Esophagus mucosa (tissue), 1 donor: ENCODE measurements at places on chromosomes 1 and 21.

DNA sequence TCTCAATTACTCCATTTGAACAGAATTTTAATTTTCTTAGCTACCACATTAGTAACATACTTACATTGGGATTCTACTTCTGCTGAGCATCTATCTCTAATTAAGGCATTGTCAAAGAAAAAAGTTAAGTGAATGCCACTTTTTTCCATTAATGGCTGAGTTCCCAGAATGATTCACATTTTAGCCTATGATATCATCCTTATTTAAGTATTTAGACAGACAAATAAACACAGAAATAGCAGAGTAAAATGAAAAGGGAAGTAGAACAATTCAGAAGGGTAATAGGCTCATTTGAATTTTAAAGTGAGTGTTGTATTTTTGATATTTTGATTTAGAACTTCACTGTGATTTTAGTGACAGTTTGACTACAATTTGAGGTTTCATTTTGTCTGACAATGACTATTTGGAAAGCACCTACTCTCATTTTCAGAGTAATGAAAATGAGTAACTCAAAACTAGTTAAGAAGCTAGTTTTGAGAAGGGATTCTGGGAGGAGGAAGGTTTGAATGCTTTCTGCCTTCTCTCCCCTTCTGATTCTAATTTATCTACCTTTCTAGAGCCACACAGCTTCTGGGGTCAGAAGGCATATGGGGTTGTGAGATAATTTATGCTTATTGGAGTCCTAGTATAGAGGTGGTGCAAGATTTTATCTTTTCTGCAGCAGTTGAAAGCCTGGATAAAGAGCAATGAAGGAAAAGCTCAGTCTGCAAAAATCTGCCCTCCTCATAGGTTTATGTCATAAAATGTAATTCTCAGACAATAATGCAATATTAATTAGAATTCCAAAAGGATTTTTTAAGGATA lies 15.5 kb downstream of the LYPLAL1 start:
- no peak for ATAC-seq

DNA sequence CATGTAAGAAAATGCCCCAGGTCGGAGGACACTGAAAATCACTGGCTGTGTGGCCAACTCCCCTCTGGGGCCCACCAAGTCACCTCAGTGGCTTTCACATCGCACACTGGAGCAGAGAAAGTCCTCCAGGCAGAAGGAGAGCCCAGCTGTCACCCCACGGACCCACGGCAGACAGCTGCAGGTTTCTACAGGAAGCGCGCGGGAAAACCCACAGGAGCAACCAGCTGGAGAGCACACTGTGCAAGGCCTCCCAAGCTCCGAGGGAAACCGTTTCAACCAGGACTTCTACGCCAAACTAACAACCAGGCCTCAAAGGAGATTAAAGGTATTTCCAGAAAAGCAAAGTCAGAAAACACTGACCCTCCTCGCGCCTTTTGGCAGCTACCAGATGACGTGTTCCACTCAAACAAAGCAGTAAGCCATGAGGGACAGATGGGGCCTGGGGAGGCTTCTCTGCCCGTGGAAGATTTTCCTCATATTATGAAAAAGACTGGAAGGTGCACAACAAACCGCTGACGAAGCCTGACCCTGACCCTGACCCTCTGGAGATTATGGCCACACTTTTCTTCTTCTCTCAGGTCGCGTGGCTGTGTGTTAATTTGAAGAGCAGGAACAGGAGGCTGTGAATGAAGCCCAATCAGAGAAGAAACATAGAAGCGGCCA lies 21.0 kb downstream of the WDR4 start:
- no peak for ATAC-seq

DNA sequence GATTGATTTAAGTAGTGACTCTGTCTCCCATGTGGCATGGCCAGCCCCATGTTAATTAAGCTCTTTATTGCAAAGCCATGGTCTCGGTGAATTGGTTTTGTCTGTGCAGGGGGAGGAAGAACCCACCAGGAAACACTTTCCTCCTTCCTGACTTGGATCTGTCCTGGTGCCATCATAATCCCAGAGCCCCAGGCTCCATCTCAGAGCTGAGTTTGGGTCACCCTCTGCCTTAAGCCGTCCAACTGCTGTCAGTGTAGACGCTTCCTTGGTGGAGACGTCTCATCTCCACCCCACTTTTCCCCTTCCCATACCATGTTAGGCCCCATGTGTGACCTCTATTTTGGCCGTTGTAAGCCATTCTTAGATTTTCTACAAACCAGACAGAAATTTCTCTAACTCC lies 36.0 kb upstream of the COL6A2 start:
- ATAC-seq: no peak

GRCh38 chr1:116375887-116376728 lies 3.1 kb downstream of the ATP1A1 start:
- peak; percentile 71 for ATAC-seq

DNA sequence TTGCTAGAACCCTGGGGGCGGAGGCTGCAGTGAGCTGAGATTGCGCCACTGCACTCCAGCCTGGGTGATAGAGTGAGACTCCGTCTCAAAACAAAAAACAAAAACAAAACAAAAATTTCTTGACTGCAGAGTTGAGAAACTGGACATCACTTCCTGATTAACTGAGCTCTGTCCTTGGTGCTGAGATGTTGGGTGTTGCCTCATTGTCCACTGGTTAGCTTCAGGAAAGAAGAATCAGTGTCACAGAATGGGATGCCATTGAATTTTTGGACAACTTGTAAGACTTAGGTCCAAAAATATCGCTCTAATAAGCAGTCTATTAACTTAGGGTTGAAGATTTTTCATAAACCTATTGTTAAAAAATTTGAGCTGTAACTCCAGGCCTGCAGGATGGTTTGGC lies 23.8 kb upstream of the KCNA10 start:
- ATAC-seq: no peak

DNA sequence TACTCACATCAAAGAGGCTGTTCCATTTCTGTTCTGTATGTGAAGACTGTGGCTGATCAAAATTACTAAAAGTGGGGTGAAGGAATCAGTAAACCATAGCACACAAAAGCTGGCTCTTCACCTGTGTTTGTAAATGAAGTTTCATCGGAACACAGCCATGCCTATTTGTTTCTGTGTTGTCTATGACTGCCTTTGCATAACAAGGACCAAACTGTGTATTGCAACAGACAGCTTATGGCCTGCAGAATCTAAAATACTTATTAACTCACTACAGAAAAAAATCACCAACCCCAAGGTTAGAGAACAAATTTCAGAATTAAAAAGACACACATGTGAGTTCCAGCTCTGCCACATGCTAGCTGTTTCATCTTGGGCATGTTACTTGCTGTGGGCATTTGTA lies 163.9 kb downstream of the LYPLAL1 start:
- no peak for ATAC-seq

GRCh38 chr21:45820171-45821091 lies 161.1 kb upstream of the COL6A1 start:
- peak; percentile 79 for ATAC-seq

DNA sequence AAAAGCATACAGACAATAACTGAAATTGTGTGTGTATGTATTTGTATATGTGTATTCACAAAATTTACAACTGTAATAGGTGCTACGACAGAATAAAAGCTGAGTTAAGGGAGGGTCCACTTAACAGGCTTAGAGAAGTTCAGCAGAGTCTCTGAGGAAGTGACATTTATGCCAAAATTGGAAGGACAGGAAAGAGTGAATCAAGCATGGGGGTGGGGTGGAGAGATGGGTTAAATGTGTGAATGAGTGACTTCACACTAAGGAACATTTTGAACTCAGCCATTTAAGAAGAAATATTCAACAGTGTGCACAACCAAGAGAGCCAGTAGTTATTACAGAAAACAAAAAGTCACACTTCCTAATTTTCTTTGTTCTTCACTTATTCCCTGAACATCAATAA lies 53.8 kb upstream of the RGS1 start:
- ATAC-seq: no peak

- ATAC-seq: no peak
These were observed 7.9 kb upstream of the PTBP2 start for GRCh38 chr1:96713649-96714048.

DNA sequence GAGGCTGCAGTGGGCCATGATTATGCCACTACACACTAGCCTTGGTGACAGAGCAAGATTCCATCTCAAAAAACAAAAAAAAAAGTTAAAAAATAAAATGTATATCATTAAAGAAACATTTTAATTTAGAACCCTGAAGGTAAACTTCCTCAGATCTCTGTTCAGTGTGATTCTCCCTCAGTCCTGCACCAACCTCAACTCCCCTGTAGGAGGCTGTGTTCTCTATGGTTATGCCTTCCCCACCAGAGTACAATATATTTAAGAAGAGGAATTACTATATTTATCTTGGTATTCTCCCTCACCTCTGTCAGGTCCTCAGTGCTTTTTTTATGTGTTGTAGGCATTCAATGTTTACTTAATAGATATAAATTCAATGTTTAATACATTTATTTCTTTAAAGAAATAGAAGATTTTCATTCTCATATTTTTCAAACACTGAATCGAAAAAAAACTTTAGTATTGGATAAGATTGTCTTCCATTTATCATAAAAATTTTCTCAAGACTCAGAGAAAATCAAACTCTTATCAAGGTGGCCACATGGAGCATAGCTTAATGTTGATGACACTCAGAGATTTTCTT lies 4.8 kb upstream of the LRRC8B start:
- ATAC-seq: peak; percentile 50

- ATAC-seq: no peak
These were observed 15.7 kb downstream of the FHAD1 start for GRCh38 chr1:15262706-15263105.

GRCh38 chr1:109216662-109217061 lies 2.9 kb downstream of the SARS1 start:
- ATAC-seq: no peak

DNA sequence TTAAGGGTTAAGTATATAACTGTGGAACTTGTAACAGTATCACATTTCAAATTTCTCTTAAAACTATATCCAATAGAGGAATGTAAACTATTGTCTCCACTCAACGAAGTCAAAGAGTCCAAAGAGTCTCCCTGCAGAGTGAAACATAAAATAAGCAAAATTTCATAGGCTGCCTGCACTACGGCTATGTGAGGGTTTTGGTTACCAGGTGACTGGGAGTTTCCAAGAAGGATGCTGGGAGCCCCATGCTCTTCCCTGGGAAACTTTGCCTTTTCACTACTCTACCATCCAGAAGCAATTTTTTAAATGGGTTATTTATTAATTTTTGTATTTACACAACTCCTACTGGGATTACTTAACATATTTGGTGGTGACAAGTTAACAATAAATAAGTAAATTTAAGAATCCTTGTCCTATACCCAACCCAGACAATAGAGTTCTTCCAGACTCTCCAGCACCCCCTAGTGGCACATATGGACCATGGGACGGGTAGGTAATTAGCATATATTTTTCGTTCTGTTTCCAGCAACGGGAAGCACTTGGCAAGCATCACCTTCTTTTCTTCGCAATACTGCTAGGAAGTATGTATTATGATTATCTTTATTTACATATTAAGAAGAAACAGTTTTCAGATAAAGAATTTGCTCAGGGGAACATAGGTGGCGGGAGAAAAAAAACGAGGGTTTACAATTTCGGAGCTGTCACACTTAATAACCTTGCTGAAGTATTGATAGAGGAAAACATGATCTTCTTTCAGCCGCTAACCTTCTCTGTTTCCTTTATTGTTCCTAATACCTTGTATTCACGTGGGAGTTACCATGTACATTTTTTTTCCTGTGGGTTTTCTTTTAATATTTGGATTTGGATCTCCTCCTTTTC lies 3.5 kb downstream of the FMO2 start:
- ATAC-seq: peak; percentile 83

DNA sequence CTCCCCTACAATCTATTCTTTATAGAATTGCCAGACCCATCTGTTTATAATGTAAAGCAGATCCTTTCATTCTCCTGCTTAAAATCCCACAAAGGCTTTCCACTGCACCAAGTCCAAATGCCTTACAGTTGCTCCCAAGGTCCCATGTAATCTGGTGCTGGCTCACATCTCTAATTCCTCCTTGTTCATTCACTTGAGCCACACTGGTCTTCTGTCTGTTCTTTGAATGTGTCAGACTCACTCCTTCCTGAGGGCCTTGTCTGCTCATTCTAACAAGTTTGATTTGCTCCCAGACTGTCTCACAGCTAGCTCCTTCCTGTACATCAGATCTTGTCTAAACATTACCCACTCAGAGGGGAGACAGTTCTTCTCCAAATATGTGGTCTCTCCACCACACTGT lies 38.9 kb downstream of the ALG14 start:
- no peak for ATAC-seq

DNA sequence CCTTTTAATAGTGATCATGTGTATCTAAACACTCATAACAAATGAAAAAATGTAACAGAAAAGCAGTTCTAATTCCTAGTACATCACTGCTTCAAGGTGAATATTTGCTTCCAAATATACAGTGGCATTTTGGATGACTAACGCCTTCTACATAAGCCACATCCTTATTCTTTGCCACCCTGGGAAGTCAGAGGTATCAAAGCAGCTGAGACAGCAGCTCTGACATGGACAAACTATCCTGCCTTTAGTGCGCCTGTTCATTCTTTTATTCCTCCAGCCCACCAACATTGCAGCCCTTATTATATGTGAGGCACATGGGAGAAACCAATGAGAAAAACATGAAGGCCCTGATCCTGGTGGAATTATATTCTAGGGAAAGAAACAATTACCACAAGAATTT lies 183.0 kb downstream of the APP start:
- ATAC-seq: no peak

GRCh38 chr1:233082778-233083550 lies 132.6 kb downstream of the NTPCR start:
- no peak for ATAC-seq
